ENCODE measurements at places on chromosomes 6 and 20. TPM values are rescaled to one million over a fixed set of nuclear protein-coding genes. Genes with fewer than 3 reads are reported as not detected.

GRCh38 chr6:44005507-44005903 lies 121.7 kb downstream of the MRPL14 start:
- H3K27ac ChIP-seq = no peak overlapping the region
- H3K4me1 ChIP-seq = no peaks in the 10 kb centered on the region
- H3K4me3 ChIP-seq = no peak overlapping the region
- no peak for DNase-seq

GRCh38 chr20:7820897-7821296 lies 119.4 kb downstream of the HAO1 start:
- H3K36me3 ChIP-seq = no peaks in the 10 kb centered on the region
- no peaks in the 10 kb centered on the region for H3K27me3 ChIP-seq
- DNase-seq = no peak
- H3K4me3 ChIP-seq = no peak overlapping the region

DNA sequence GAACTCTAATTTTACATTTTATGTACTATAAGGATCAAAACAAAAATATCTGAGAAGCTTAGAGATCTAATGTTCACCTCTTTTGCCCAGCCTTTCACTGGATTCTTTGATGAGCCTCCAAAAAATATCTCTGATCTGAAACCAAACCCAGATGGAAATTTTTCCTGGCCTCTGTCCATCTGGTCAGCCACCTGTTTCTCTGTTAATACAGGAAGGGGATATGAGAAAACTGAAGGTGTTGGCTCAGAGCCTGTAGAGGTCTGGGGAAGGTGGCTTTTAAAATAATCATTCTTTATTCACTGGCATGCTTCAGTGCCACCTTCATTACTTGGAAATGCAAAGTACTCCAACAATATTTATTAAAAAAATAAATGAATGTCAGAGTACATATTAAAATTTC lies 8.5 kb upstream of the MCM3 start:
- DNase-seq = no peak
- H3K4me3 ChIP-seq = no peak overlapping the region
- H3K27me3 ChIP-seq = no peaks in the 10 kb centered on the region
- no peak overlapping the region for H3K27ac ChIP-seq
- H3K4me1 ChIP-seq = no peaks in the 10 kb centered on the region

Gene MYL9
- total RNA-seq = 17.0 TPM

Gene PSORS1C2
- total RNA-seq = not detected

Data from right lobe of liver (tissue), 6 donors.